Stimulated activated CD8-positive, alpha-beta memory T cell treated with anti-CD3 and anti-CD28 coated beads, Interleukin-15, amount 100 ng/mL, for 48 hours (primary cell): ENCODE measurements at places on chromosomes 12 and 14.

- DNase-seq, result peak; percentile 68
These were observed 125.0 kb upstream of the FUT8 start for GRCh38 chr14:65287264-65288131.

GRCh38 chr12:128534906-128535305 lies 267.9 kb downstream of the TMEM132C start:
- DNase-seq, result no peak

DNA sequence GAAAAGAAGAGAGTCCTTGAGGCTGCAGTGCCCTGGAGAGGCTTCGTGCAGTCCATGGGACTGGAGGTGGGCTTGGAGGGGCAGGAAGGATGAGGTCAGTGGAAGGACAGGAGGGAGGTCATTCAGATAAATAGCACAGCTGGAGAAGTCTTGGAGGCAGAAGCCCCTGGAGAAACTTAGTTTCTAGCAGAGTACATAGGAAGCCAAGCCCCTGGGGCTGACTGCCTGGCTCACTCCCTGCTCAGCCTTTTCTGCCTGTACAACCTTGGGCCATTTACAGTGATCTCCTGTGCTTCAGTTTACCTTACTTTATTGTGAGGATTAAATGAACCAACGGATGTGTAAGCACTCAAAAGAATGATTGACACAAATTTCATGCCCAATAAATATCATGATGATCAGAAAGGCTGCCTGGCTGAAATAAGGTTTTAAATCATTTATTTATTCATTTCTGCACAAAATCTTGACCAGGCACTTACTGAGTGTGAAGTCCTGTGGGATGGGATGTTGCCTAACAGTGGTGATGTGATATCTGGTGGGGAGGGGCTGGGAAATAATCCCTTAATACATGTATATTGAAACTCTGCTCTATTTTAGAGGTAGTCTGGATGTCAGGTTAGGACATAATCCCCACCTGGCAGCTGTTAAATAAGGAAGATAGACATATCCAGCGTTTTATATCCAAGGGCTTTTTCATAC lies 54.3 kb downstream of the PLEKHG7 start:
- no peak for DNase-seq

- no peak for DNase-seq
These were observed 5.6 kb upstream of the NFATC4 start for GRCh38 chr14:24362241-24362960.

DNA sequence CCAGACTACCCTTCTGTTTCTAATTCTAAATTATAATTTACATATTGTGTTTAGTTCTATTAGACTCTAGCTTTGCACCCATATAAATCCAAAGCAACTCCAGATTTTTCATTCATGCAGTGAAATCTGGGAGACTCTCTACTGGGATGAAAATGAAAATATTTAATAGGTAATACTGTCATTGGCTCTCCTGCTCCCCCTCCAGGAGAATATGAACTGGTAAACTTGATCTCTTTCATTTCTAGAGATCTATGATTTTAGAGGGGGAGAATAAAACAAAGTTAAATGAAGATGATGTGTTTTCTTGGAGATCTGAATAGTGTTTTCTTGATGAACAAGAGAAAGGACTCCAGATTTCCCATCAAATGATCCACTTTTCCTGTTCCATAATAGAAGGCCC lies 104.3 kb upstream of the TMCC3 start:
- no peak for DNase-seq

DNA sequence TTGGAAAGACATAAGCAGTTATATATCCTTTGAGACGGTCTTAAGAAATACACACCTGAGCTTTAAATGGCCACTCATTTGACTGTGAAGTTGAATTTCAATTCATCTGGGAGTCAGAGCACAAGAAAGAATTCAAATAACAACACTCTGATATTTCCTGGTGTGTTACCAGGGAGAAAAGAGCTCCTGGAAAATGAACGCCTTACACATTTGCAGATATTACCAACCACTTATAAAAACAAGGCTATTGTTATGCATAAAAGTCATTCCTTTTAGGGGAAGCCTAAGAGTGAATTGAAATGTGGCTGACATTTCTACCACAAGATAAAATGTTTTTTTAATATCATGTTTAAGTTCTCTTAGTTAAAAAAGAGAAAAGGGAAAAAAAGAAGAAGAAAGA lies 229.2 kb upstream of the PLEKHG7 start:
- no peak for DNase-seq

DNA sequence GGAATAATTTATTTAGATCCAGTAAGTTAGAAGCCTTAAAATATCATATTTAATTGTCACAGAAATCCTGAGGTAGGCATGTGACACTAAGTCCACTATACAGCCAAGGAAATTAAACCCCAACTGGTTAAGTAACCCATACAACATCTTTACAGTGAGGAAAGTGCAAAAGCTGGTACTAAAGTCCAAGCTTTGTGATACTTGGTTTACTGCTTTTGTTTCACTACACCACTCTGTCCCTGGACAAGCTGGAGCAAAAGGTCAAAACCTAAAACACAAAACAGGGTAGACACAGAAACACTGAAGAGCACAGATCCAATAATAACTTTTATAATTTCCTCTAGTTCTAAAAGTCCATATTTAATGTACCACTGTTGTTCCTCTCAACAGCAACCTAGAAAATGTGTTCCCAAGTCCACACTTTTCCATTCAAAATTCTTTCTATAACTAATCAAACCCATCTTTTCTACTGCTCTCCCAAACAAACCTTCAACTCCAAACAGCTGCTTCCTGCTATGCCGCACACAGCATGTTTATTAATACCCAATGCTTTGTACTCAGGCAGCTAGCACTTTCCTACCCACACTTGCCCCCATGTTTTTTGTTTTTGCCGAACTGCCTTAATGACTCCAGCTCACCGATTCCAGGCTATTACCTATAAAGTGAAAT lies 90.9 kb downstream of the MED13L start:
- DNase-seq, result no peak

GRCh38 chr12:116076399-116076798 lies 201.1 kb downstream of the MED13L start:
- DNase-seq, result no peak

- DNase-seq, result no peak
These were observed 268.2 kb downstream of the ALG10 start for GRCh38 chr12:34290381-34290995.
